ENCODE measurements at places on chromosomes 2 and 18.

GRCh38 chr2:85862426-85862825 is 26.4 kb downstream of the ST3GAL5 start:
- no peak for DNase-seq

GRCh38 chr2:69969991-69970390 is 8.6 kb upstream of the ASPRV1 start:
- DNase-seq, result no peak

DNA sequence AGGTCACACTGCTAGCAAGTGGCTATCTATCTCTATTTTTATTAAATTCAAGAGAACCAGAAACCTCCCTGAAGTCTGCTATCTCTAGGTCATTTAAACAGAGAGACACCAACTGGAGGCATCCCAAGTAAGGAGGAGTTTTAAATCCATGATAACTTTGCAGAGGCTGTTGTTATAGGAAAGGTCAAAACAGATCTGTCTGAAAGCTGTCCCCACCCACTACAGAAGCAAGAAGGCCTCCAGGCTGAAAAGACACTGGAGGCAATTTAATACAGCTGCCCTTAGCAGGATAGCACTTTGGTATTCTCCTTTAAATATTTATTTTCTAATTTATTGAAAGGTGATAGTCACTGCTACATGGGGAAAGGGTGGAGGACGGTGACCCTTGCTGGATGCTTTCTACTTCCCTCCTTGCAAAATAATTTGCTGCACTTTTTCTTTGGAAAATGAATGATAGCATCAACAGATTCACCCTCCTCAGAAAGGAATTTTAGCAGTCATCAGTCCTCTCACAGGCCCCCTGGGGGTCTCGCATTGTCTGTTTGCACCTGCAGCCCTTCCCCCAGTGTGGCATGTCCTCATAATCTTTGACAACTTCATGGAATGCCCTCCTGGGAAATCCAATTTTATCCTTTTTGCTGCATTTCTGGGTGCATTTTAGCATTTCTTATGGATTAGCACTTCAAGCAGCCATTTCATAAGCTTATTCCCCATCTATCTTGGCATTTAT is 429.5 kb upstream of the TNP1 start:
- no peak for DNase-seq

- DNase-seq, result no peak
These were observed at the start of gene LRATD1 for GRCh38 chr2:14632133-14632936. TSS of gene LRATD1 (plus strand) at chr2:14632717. CDS start at chr2:14633980, 1,263 bp downstream.

All from stimulated activated CD4-positive, alpha-beta T cell treated with anti-CD3 and anti-CD28 coated beads, Interleukin-12 subunit alpha, Interleukin-12 subunit beta, amount 100 ng/mL, for 48 hours (primary cell).